ENCODE measurements at places on chromosomes 11 and 22.

GRCh38 chr22:33401291-33401690, 343.1 kb upstream of the SYN3 start:
- no peak for DNase-seq
- H3K36me3 ChIP-seq = no peaks in the 10 kb centered on the region
- no peaks in the 10 kb centered on the region for H3K27me3 ChIP-seq
- H3K4me3 ChIP-seq = no peak overlapping the region
- H3K27ac ChIP-seq = no peak overlapping the region

GRCh38 chr11:36077886-36078685, 134.2 kb downstream of the LDLRAD3 start:
- DNase-seq = no peak
- no peak overlapping the region for H3K4me3 ChIP-seq
- no peaks in the 10 kb centered on the region for H3K27me3 ChIP-seq
- H3K27ac ChIP-seq = no peak overlapping the region

GRCh38 chr11:80118073-80118472, 677.2 kb upstream of the TENM4 start:
- DNase-seq = no peak
- no peaks in the 10 kb centered on the region for H3K27me3 ChIP-seq
- H3K4me1 ChIP-seq = no peaks in the 10 kb centered on the region

DNA sequence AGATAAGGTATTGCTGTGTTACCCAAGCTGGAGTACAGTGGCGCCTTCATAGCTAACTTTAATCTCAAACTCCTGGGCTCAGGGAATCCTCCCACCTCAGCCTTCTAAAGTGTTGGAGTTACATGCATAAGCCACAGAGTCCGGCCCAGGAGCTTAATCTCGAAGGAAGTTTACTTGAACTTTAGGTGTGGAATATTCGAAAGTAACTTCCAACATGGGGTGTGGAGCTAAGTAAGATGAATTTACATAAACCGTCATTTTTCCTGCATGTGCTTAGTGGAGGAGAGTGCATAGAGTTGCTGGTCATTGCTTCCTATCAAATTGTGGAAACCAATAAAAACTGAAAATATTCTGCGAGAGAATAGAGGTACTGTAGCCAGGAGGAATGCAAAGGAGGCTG, 1.5 kb downstream of the ATG13 start:
- no peaks in the 10 kb centered on the region for H3K27me3 ChIP-seq
- H3K4me3 ChIP-seq = peak overlapping the region; percentile 90
- H3K27ac ChIP-seq = peak overlapping the region; percentile 76
- H3K36me3 ChIP-seq = peaks cover 21% of the 10 kb centered on the region
- H3K4me1 ChIP-seq = peaks cover 32% of the 10 kb centered on the region

- no peak for DNase-seq
- no peaks in the 10 kb centered on the region for H3K4me1 ChIP-seq
- no peak overlapping the region for H3K4me3 ChIP-seq
- no peak overlapping the region for H3K27ac ChIP-seq
- H3K36me3 ChIP-seq = peaks cover 10% of the 10 kb centered on the region
Measured at GRCh38 chr11:69664103-69664775, 10.9 kb downstream of the LTO1 start.

GRCh38 chr11:61951484-61952135, 1.5 kb downstream of the BEST1 start:
- peaks cover 20% of the 10 kb centered on the region for H3K27me3 ChIP-seq
- H3K4me3 ChIP-seq = no peak overlapping the region
- no peak overlapping the region for H3K27ac ChIP-seq
- H3K4me1 ChIP-seq = peaks cover 3% of the 10 kb centered on the region

DNA sequence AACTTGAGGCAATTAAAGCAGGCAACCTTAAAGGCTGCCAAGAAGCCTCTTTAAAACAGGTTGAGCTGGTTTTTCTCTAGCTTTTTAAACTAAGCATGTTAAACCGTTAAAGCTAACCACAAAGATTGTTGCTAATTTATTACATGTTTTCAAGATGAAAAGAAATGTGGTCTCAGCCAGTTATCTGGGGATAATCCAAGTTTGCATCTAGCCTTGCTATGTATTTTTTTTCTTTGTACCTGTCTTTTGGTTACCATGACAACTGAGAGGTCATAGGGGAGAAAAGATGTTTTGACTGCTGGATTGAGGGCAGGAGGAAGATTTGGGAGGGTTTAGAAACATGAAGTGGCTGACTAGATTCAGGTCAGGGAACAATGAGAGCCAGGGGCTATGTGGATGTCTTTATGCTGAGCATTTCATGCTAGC, 19.2 kb upstream of the PGM2L1 start:
- H3K36me3 ChIP-seq = no peaks in the 10 kb centered on the region
- peaks cover 4% of the 10 kb centered on the region for H3K27me3 ChIP-seq
- H3K4me3 ChIP-seq = no peak overlapping the region

GRCh38 chr11:1053121-1053901, 16.8 kb upstream of the MUC6 start:
- H3K4me3 ChIP-seq = no peak overlapping the region
- no peak overlapping the region for H3K27ac ChIP-seq
- peaks cover 3% of the 10 kb centered on the region for H3K27me3 ChIP-seq
- no peak for DNase-seq
- H3K4me1 ChIP-seq = no peaks in the 10 kb centered on the region

GRCh38 chr22:31826443-31826842, 72.6 kb downstream of the DEPDC5 start:
- H3K27ac ChIP-seq = no peak overlapping the region
- peaks cover 45% of the 10 kb centered on the region for H3K36me3 ChIP-seq
- H3K4me3 ChIP-seq = no peak overlapping the region
- H3K27me3 ChIP-seq = no peaks in the 10 kb centered on the region

GRCh38 chr11:876545-876944, 33.9 kb downstream of the TSPAN4 start:
- no peak overlapping the region for H3K4me3 ChIP-seq
- no peaks in the 10 kb centered on the region for H3K27me3 ChIP-seq
- H3K36me3 ChIP-seq = peaks cover 3% of the 10 kb centered on the region
- H3K4me1 ChIP-seq = no peaks in the 10 kb centered on the region
- no peak for DNase-seq

- no peaks in the 10 kb centered on the region for H3K4me1 ChIP-seq
- H3K4me3 ChIP-seq = no peak overlapping the region
- no peak for DNase-seq
- peaks cover 8% of the 10 kb centered on the region for H3K36me3 ChIP-seq
Measured at GRCh38 chr11:17129003-17129402, 51.5 kb upstream of the RPS13 start.

GRCh38 chr22:40220316-40221054, 42.8 kb downstream of the TNRC6B start:
- no peak overlapping the region for H3K4me3 ChIP-seq
- no peak overlapping the region for H3K27ac ChIP-seq
- peaks cover 56% of the 10 kb centered on the region for H3K4me1 ChIP-seq
- H3K27me3 ChIP-seq = no peaks in the 10 kb centered on the region
- peaks cover 6% of the 10 kb centered on the region for H3K36me3 ChIP-seq

DNA sequence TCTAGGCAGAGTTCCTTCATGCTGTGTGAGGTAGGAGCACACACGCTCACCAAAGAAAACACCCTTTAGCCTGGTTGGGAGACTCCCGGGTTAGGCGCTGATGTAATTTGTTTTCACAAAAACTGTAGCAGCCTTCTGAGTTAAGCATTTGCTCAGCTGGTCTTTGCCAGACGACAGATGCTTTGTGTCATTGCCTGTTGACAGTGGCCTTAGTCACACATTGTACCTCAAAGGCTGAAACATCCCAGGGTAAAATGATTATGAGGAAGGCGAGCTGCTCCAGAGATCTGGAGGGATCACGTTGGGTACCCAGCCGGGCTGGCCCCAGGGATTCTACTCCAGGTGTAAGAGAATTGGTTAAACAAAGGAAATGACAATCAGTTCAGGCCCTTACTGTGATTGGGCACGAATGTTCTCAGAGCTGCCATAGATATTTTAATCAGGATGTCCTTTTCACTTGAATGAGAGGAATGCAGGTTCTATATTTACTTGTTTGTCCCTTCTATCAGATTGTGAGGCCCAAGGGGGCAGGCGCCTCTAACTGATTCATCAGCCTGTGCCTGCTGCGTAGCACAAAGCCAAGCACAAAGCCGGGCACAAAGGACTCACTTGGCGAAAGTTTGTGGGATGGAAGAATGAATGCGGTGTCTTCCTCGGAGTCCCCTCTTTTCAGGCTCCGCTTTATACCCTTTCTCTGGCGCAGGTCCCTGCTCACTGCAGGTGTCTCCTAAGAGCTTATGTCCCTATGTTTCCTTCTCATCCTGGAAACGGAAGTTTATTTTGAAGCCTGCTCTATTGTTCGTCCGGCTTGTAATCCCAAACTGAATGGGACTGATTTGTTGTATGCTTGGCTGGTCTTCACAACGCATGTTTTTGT, 47.1 kb downstream of the ADM start:
- no peak overlapping the region for H3K27ac ChIP-seq
- no peak overlapping the region for H3K4me3 ChIP-seq
- no peak for DNase-seq
- H3K27me3 ChIP-seq = peaks cover 24% of the 10 kb centered on the region
- no peaks in the 10 kb centered on the region for H3K36me3 ChIP-seq

DNA sequence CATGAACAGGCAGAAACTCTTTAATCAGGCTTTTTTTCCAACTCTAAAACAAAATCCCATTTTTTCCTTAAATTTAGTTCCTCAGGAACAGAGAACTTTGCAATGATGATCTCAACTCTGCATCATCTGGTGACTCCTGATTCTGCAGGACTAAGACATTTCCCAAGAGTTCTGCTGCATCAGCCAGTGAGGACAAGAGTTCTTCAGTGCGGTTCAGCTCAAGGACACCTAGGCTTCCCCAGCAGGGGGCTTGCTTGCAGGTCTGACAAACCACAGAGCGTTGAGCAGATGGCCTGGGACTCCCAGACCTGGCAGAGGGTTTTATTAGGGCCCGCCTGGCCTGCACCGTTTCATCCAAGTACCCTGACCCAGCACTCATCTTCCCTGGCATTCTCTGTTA, 6.4 kb downstream of the CDCA5 start:
- peaks cover 45% of the 10 kb centered on the region for H3K36me3 ChIP-seq
- no peak overlapping the region for H3K4me3 ChIP-seq
- no peaks in the 10 kb centered on the region for H3K27me3 ChIP-seq
- DNase-seq = no peak

- H3K27me3 ChIP-seq = peaks cover 6% of the 10 kb centered on the region
- no peak for DNase-seq
- H3K36me3 ChIP-seq = no peaks in the 10 kb centered on the region
- H3K4me1 ChIP-seq = peaks cover 28% of the 10 kb centered on the region
- no peak overlapping the region for H3K4me3 ChIP-seq
Measured at GRCh38 chr11:7531011-7531410, 17.2 kb downstream of the PPFIBP2 start.

GRCh38 chr11:44464741-44465140, 100.7 kb upstream of the CD82 start:
- no peak overlapping the region for H3K4me3 ChIP-seq
- H3K36me3 ChIP-seq = no peaks in the 10 kb centered on the region
- H3K27ac ChIP-seq = no peak overlapping the region
- H3K4me1 ChIP-seq = no peaks in the 10 kb centered on the region
- peaks cover 2% of the 10 kb centered on the region for H3K27me3 ChIP-seq

GRCh38 chr22:47337161-47337621, 574.7 kb downstream of the TBC1D22A start:
- DNase-seq = no peak
- no peaks in the 10 kb centered on the region for H3K36me3 ChIP-seq
- no peaks in the 10 kb centered on the region for H3K4me1 ChIP-seq
- no peak overlapping the region for H3K27ac ChIP-seq
- no peak overlapping the region for H3K4me3 ChIP-seq

GRCh38 chr11:20973940-20974559, 304.7 kb downstream of the NELL1 start:
- H3K27ac ChIP-seq = no peak overlapping the region
- H3K4me3 ChIP-seq = no peak overlapping the region
- no peak for DNase-seq

DNA sequence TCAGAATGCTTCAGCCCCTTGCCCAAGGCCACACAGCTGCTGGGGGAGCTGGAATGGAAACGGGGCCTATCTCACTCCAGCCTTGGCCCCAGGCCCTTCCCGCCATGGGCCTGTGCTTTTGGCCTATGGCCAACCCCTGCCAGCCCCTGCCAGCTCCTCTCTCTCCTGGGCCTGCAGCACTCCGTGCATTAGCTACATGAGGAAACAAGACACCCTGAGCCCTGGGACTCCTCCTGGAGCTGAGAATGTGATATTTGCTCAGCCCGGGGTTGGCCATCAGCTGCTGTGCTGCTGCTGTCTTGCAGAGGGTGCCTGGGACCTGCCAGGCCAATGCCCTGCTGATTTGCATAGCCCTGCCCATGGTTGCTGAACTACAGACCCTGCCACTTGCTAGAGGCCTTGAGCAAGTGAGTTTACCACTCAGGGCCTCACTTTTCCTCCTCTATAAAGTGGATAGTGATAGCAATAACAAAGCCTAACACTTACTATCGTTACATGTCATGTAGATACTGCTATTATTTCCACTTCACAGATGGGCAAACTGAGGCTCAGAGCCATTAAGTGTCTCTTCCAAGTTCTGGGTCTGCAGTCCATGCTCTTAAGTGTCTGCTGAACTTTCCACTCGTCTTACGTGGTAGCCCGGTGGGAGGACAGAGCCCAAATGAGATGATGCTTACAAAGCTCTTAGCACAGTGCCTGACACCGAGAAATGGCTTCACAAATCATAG, 99.6 kb downstream of the KIAA1671 start:
- H3K4me1 ChIP-seq = peaks cover 19% of the 10 kb centered on the region
- H3K4me3 ChIP-seq = no peak overlapping the region
- H3K27ac ChIP-seq = no peak overlapping the region
- H3K27me3 ChIP-seq = peaks cover 2% of the 10 kb centered on the region

DNA sequence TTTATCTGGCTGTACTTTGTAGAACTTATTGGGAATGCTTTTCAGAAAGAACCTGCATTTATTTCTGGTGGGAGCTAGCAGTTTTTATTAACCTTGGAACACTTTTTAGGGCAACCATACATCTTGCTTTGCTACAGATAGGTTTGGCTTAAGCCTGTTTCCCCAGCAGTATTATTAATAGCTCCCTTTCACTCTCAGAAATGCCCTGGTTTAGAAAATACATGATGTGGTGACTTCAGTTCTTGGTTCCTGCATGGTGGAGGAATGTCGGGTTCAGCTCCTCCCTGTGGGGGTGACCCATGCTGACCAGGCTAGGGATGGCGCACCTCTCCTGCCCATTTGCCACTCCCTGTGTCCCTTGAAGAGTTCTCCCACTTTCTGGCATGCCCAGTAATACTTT, 28.2 kb downstream of the ZBED4 start:
- H3K27ac ChIP-seq = peak overlapping the region; percentile 32
- no peaks in the 10 kb centered on the region for H3K27me3 ChIP-seq
- no peak for DNase-seq
- H3K36me3 ChIP-seq = peaks cover 50% of the 10 kb centered on the region
- H3K4me3 ChIP-seq = peak overlapping the region; percentile 25

Data from T-helper 2 cell treated with Interferon-gamma antibody and Interleukin-4, amounts not matched to agents 5 μg/mL and 100 μg/mL, for 36 hours (primary cell).